ENCODE measurements at places on chromosomes 12 and 14.
A peak's percentile ranks its signal among the peaks of the same experiment; 100 is the strongest.

GRCh38 chr14:23056145-23056955, 970 bp downstream of the CDH24 start:
- no peak for DNase-seq

- no peak for DNase-seq
These were observed 46.7 kb downstream of the DAD1 start for GRCh38 chr14:22542360-22542759.

DNA sequence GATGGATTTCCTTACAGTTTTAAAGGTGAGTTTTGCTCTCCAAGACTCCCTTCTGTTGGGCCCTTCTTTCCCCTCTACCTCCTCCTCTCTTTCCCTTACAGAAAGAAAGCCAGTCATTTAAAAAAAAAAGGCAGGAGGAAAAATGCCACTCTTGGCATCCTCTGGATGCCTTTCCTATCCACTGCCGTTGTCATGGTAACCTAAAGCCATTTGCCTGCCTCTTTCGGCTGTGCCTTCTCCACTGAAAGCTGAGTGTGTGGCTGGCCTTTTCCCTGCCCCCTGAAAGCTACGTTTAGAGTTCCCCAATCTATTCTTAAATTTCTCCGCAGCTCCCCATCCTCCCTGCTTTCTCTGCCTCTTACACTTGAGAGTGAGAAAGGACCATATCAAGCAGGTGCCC, 67.1 kb downstream of the TUNAR start:
- peak; percentile 86 for DNase-seq

DNA sequence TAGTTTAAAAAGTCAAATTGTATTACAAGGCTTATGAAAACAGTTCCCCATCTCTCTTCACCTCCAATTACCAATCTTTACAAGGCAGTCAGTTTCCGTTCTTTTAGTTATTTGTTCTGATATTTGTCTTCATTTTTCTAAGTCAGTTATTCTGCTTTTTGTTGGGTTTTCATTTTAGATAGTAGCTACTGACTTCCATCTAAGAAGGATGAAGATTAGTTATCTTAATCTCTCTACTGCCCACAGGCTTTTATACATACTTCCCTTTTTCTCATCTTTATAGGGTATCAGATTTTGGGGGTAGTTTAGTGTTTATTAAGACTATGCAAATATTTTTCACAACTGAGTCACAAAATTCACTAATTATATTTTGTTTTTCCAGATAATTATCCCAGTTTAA, 38.4 kb downstream of the FRS2 start:
- no peak for DNase-seq

GRCh38 chr14:69684461-69685217, 73.2 kb downstream of the SUSD6 start:
- no peak for DNase-seq

GRCh38 chr14:65228436-65228835, 126.1 kb upstream of the MAX start:
- no peak for DNase-seq

GRCh38 chr12:20212658-20213555, 155.4 kb upstream of the PDE3A start:
- DNase-seq = peak; percentile 97
